HCT116 (cell line): ENCODE measurements at places on chromosomes 12 and 14. TPM values are rescaled to one million over a fixed set of nuclear protein-coding genes. Genes with fewer than 3 reads are reported as not detected.
A peak's percentile ranks its signal among the peaks of the same experiment; 100 is the strongest.

- H3K36me3 ChIP-seq: no peaks in the 10 kb centered on the region
- H3K4me1 ChIP-seq: peaks cover 25% of the 10 kb centered on the region
- H3K27ac ChIP-seq: no peak overlapping the region
These were observed 4.5 kb downstream of the HOXC10 start for GRCh38 chr12:53989227-53990113.

Gene SLC22A17
- total RNA-seq: 5.9 TPM

DNA sequence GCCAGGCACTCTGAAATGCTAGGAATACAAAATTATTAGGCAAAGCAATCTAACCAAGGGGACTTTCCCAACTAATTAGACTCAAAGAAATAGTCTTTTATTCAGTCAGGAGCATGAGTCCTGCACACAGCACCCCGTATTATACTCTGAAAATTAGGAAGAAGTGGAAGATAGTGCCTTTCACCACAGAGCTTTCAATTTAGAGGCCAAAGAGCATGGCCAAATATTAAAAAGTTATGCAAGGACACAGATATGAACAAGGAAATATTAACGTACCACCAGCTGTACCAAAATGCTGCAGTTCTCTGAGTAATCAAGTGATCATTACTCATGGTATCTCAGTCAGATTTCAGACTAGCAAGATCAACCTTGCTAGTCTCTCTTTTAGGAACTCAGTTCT is 22.6 kb upstream of the MDM2 start:
- H3K27ac ChIP-seq: no peak overlapping the region
- no peak for DNase-seq
- no peaks in the 10 kb centered on the region for H3K36me3 ChIP-seq

DNA sequence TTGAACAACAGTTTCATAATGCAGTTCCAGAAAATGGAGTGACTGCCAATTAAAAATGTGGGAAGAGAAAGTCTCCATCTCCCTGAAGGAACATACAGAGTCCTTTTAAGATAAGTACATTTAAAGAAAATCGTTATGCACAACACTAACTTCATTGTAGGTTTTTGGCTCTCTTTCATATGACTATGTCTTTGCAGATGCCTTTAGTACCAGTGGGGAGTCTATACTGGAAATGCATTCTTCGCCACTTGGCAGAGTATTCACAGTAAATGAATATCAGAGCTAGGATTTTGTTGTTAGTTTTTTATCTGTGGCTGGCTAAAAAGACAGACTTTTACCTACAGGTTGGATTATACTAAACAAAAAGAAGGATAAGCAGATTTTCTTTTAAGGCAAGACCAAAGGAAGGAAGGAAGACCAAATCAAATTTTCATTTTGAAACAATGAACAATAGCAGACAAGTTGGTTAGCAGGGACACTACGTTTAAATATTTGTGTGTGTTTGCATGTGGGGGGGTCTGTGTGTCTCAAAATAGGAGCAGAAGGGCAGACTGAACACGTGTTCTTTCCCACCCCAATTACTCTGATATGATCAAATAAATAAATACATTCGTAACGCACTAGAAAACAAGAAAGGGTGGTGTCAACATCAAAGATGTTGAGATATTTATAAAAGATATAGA is 124.5 kb downstream of the BTG1 start:
- no peak overlapping the region for H3K27ac ChIP-seq
- no peaks in the 10 kb centered on the region for H3K4me1 ChIP-seq
- DNase-seq: no peak
- no peak overlapping the region for H3K4me3 ChIP-seq
- H3K36me3 ChIP-seq: no peaks in the 10 kb centered on the region
- no peaks in the 10 kb centered on the region for H3K27me3 ChIP-seq

Gene MIS18BP1
- 37.9 TPM for total RNA-seq

Gene PPP1R3E
- total RNA-seq: 5.6 TPM

Gene GOLGA5
- 24.4 TPM for total RNA-seq

Gene CDC42BPB
- 85.6 TPM for total RNA-seq

- no peaks in the 10 kb centered on the region for H3K36me3 ChIP-seq
- DNase-seq: no peak
- H3K27me3 ChIP-seq: peaks cover 10% of the 10 kb centered on the region
- no peak overlapping the region for H3K27ac ChIP-seq
These were observed 134.5 kb upstream of the CCDC175 start for GRCh38 chr14:59711080-59711479.

- no peaks in the 10 kb centered on the region for H3K27me3 ChIP-seq
- peak overlapping the region; percentile 54 for H3K27ac ChIP-seq
- no peak for DNase-seq
- H3K4me1 ChIP-seq: peaks cover 23% of the 10 kb centered on the region
- H3K4me3 ChIP-seq: peak overlapping the region; percentile 13
- no peaks in the 10 kb centered on the region for H3K36me3 ChIP-seq
These were observed 127.7 kb upstream of the MAX start for GRCh38 chr14:65229748-65230728.

DNA sequence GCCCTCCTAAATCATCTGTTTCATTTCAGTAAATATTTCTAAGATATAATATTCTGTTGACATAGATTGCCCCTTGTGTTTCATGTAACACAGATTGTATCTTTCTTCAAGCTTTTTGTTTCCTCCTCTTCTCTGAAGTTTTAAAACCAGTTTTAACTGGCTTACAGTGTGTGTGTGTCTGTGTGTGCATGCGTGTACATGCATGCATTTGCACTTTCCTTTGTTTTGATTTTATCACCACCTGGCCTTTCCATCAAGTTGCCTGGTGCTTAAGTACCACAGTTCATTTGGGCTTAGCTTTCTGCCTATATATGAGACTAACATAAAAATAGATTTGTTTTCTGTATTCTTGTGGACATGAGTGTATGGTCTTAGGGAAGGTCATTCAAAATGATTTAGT is 31.9 kb downstream of the ETNK1 start:
- H3K4me3 ChIP-seq: no peak overlapping the region
- H3K27ac ChIP-seq: no peak overlapping the region
- no peaks in the 10 kb centered on the region for H3K27me3 ChIP-seq
- H3K4me1 ChIP-seq: no peaks in the 10 kb centered on the region

Gene OTX2
- total RNA-seq: not detected

GRCh38 chr12:50415899-50416479 is 15.3 kb downstream of the LARP4 start:
- H3K36me3 ChIP-seq: no peaks in the 10 kb centered on the region
- no peak overlapping the region for H3K4me3 ChIP-seq
- no peaks in the 10 kb centered on the region for H3K27me3 ChIP-seq
- no peak overlapping the region for H3K27ac ChIP-seq
- H3K4me1 ChIP-seq: peaks cover 25% of the 10 kb centered on the region

DNA sequence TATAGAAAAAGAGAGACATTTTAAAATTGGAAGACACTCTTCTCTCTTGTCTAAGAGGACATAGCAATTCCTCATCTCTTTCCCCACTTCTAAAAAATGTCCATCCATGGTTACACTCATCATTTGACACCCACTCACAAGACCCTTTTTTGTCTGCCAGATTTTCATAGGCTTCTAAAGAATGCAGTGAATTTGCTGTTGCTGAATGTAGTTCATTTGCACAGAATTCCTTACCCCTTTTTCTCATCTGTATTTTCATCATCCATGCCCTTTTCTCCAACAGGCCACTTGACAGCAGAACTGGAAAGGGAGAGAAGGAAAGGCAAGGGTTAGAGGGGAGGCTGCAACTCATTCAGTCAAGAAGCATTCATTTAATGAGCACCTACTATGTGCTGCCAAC is 128.0 kb downstream of the NUAK1 start:
- no peaks in the 10 kb centered on the region for H3K36me3 ChIP-seq
- no peak overlapping the region for H3K27ac ChIP-seq
- DNase-seq: no peak

DNA sequence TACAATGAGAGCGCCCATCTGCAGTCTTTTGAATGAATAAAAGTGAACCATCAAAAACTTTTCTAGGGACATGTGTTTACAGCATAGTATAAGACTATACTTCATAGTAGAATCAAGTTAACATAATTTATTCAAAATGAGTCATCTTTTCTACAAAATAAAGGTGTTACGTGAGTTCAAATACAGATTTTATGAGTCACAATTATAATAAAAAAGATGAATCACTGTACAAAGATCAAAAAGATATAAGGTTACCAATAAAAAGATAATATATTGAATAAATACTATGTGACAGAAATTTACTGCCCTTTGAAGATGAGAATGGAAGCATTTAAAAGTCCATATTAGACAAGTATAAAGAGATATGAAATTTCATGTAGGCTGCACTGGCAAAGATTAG is 2.8 kb downstream of the MBIP start:
- H3K36me3 ChIP-seq: no peaks in the 10 kb centered on the region
- no peak for DNase-seq
- no peaks in the 10 kb centered on the region for H3K27me3 ChIP-seq

DNA sequence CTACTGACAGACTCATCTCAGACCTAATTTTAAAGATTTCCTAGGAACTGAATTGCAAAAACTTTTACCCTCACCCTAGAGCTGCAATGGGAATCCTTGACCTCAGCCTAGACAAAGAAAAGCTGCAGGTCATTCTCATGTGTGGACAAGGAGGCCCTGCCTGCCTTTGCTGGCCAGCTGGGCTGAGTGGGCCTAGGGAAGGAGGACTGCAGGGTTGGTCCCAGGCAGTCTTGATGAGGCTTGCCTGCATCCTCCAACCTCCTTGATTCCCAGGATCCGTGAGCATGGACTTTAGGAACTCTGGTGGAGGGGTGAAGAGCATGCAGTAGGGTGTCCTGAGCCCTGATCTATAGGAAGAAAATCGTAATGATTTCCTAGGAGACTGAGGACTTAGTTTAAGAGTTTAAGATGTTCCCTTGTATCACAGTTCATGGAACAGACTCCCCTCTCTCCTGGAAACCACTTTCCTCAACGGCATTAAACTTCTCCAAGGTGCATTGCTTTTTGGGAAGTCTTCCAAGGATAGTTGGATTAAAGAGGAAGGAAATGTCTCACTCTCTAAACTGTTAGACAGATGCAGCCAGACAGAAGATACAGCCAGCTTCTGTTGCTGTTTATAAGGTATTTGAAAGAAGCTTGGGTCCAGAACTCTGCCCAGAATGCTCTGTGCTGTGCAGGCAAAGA is 55.4 kb upstream of the DDX11 start:
- H3K36me3 ChIP-seq: no peaks in the 10 kb centered on the region
- H3K4me3 ChIP-seq: no peak overlapping the region
- no peaks in the 10 kb centered on the region for H3K27me3 ChIP-seq
- H3K27ac ChIP-seq: no peak overlapping the region
- H3K4me1 ChIP-seq: no peaks in the 10 kb centered on the region
